ENCODE measurements at places on chromosomes 13 and 19. TPM values are rescaled to one million over a fixed set of nuclear protein-coding genes. Genes with fewer than 3 reads are reported as not detected.
A peak's percentile ranks its signal among the peaks of the same experiment; 100 is the strongest.

GRCh38 chr19:3061182-3062161 lies 823 bp downstream of the TLE5 start:
- peaks cover 55% of the 10 kb centered on the region for H3K4me1 ChIP-seq
- DNase-seq, result no peak
- peak overlapping the region; percentile 85 for H3K27ac ChIP-seq
- peaks cover 41% of the 10 kb centered on the region for H3K36me3 ChIP-seq

The AMER2 gene
- 40.1 TPM for polyA plus RNA-seq

DNA sequence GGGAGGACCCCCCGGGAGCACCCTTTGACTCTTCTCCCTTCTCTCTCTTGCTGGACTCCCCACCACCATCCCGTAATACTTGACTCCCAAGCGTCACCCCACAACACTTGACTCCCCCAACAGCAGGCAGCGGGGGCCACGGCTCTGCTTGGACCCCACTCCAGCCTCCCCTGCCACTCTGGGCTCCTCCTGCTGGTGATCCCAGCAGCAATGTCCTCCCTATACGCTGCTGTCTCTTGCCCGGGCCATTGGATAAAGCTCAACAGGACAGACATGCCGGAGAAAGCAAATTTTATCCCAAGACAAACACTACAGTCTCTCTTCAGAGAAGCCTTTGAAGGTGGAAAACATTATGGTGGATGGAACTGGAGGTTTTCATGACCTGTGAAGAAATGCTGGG lies 20.4 kb upstream of the AMER2 start:
- H3K4me3 ChIP-seq, result no peak overlapping the region
- peak overlapping the region; percentile 18 for H3K27ac ChIP-seq
- peaks cover 10% of the 10 kb centered on the region for H3K4me1 ChIP-seq
- no peaks in the 10 kb centered on the region for H3K36me3 ChIP-seq

The MEDAG gene
- polyA plus RNA-seq, result 1.4 TPM

DNA sequence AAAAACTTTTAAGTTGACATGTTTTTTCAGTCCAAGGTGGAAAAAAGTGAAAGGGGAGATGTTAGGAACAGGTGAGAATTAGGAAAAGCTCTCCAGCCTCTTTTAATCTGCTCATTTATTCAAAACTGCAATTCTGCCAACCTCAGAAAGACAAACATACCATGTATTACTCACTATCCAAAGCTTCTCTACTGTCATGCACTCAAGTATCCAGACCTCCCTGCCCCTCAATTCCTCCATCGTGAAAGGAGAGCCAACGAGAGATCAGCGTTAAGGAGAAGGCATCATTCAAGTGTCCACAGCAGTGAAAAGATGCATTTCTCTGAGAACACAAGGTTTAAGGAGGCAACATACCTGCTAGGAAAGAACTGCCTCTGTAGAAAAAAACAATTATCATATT lies 24.5 kb downstream of the DIAPH3 start:
- no peaks in the 10 kb centered on the region for H3K27me3 ChIP-seq
- no peaks in the 10 kb centered on the region for H3K4me1 ChIP-seq
- no peak overlapping the region for H3K27ac ChIP-seq
- H3K4me3 ChIP-seq, result no peak overlapping the region
- DNase-seq, result no peak
- H3K36me3 ChIP-seq, result no peaks in the 10 kb centered on the region

DNA sequence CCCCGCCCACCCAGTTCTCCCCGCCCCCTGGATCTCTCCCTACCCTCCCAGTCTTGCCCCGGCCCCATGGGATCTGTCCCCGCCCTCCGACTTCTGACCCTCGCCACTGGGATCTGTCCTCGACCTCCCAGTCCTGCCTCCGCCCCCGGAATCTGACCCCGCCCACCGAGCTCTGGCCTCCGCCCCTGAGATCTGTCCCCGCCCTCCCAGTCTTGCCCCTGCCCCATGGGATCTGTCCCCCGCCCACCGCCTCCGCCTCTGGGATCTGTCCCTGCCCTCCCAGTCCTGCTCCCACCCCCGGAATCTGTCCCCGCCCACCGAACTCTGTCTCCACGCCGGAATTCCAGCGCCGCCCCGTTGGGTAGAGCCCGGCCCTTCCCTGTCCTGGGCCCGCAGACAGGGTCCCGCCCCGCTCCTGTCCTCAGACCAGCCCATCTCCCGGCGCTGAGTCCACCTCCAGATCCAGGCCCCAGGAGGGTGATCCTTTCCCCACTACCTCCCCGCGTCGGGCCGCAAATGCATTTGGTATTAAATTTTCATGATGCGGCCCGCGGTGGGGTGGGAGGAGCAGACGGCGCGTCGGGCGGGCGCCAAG lies 1.5 kb upstream of the SLC17A7 start:
- peaks cover 24% of the 10 kb centered on the region for H3K4me1 ChIP-seq
- H3K36me3 ChIP-seq, result peaks cover 22% of the 10 kb centered on the region
- no peak for DNase-seq
- H3K4me3 ChIP-seq, result peak overlapping the region; percentile 59
- peak overlapping the region; percentile 86 for H3K27ac ChIP-seq

DNA sequence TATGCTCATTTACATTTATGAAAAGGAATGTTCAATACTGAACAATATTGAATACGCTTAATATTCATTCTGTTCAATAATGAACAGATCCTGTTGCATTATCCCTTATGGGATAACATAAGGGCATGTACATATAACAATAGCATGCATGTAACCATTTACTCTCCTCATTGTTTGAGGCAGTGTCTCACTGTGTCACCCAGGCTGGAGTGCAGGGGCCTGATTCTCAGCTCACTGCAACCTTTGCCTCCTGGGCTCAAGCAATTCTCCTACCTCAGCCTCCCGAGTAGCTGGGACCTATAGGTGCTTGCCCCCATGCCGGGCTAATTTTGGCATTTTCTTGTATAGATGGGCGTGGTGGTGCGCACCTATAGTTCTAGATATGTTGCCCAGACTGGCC lies 4.8 kb upstream of the DGKH start:
- H3K27ac ChIP-seq, result no peak overlapping the region
- no peaks in the 10 kb centered on the region for H3K36me3 ChIP-seq
- H3K27me3 ChIP-seq, result peaks cover 4% of the 10 kb centered on the region
- no peak for DNase-seq
- no peak overlapping the region for H3K4me3 ChIP-seq

The SMIM24 gene
- 3.6 TPM for polyA plus RNA-seq

DNA sequence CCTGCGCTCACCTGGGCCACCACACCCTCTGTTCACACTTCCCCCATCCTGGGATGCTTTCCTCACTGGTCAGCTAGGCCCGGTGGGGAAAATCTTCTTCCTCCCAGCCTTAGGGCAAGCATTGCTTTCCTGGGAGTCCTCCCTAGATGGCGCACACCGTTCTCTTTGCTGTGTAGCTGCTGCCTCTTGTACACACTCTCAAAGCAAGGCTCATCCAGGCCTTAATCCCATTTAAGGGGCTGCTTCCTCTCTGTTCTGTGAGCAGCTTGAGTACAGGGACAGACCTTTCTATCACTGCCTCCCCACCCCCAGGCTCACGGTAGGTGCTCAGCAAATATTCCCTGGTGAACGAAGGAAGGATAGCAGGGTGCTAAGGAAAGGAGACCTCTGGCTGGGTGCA lies 11.1 kb downstream of the SLC7A10 start:
- no peaks in the 10 kb centered on the region for H3K27me3 ChIP-seq
- peaks cover 38% of the 10 kb centered on the region for H3K36me3 ChIP-seq
- H3K4me3 ChIP-seq, result no peak overlapping the region
- peak; percentile 81 for DNase-seq
- H3K4me1 ChIP-seq, result peaks cover 34% of the 10 kb centered on the region

All from spinal cord (tissue), 10 donors.